ENCODE measurements at places on chromosomes 5 and 9.

- DNase-seq = no peak
Measured at GRCh38 chr5:113266227-113266912, 168.4 kb downstream of the TSSK1B start.

GRCh38 chr9:95736370-95736769, 139.1 kb upstream of the ERCC6L2 start:
- no peak for DNase-seq

DNA sequence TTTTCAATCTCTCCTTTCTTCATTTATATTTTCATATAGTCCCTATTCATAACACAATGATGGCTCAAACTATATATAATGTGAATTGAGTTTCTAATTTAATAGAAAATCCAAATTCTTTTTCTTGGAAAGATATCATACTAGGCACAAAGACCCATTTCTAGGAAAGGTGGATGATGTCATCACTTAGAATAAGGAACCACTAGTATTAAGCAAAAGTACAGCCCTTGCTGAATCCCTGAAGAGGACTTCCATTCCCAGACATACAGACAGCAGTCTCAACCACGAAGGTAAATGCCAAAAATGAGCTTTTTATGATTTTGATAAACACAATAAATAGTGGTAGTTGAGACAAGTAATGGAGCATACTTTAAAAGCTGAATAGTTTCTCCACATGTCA, 210.0 kb downstream of the FBN2 start:
- DNase-seq = no peak

DNA sequence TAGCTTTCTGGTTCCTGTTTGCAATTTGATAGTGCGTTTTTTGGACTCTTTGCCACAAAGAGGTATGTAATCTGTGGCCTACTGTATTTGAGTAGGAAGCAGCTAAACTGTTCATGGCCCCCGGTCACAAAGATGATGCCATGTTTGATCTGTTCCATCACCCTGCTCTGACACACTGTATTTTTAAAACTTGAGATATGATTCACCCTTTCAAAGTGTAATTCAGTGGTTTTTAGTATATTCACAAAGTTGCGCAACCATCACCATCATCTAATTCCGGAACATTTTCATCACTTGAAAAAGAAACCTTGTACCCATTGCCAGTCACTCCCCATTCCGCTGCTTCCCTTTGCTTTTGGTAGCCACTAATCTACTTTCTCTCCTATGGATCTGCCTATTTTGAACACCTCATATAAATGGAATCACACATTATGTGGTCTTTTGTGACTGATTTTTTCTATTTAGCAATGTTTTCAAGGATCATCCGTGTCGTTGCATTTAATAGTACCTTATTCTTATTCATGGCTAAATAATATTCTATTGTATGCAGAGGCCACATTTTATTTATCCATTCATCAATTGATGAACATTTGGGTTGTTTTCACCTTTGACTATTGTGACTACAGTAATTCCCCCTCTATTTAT, 141.6 kb downstream of the NR3C1 start:
- no peak for DNase-seq

GRCh38 chr9:94644543-94644942, 5.2 kb upstream of the FBP1 start:
- no peak for DNase-seq

GRCh38 chr9:90956026-90956810, 154.6 kb downstream of the SYK start:
- DNase-seq = no peak

- no peak for DNase-seq
Measured at GRCh38 chr5:10691826-10692785, 68.9 kb downstream of the DAP start.

DNA sequence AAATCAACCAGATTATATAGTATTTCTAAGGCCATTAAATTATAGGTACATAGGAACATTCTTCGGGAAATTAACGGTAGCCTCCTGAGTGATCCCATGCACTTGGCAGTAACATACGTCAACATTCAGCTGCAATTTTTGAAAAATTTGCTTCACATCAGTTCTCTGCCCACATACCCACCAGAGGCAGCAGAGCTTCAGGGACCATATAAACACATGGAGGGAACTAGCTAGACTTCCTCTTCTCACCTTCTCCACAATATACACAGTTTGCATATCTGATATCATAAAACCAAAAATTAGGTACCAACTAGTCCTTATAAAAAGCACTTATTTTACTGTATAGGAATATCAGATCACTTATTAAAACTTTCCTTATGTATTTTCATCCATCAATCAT, 4.8 kb downstream of the PSIP1 start:
- peak; percentile 56 for DNase-seq

- DNase-seq = peak; percentile 78
Measured at GRCh38 chr9:35954942-35955546, 2.9 kb downstream of the OR2S2 start.

- peak; percentile 65 for DNase-seq
Measured at GRCh38 chr9:113516840-113517577, 53.5 kb downstream of the RGS3 start.

DNA sequence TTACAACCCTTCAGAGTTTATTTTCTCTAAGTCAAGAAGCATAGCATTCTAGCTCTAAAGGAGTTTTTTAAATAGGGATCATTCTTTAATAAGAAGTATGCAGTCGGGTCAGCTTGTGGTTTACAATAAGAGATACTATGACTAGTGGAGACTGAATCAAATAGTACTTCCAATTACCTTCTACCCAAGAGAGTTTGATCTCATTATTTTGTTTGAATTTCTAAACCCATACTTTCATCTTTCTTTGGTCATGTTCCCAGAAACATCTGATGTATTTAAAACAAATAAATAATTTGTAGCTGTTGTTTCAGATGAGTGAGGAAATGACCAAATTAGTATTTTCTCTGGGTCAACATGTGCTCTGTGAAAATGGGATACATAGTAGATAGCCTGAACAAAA, 160.2 kb upstream of the CDH6 start:
- DNase-seq = no peak

DNA sequence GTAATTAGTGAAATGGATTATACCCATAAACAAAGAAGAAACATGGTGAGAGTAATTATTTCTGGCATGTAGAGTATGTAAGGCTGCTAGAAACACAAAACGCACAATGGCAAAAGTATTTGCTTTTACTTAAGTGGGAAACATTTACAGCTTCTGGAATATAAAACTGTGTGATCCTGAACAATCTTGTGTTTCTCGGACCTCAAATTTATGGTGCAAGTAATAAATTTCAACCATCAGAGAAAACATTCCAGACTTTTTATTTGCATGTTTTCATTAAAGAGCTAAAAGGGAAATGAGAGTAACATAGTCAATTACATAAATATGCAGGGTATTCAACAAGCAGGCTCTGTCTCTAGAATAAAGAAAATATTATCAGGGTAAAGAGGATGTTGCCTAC, 17.2 kb upstream of the PRR16 start:
- no peak for DNase-seq

Measured in B cell (primary cell).